Naive thymus-derived CD4-positive, alpha-beta T cell (primary cell): ENCODE measurements at places on chromosomes 7 and 10. TPM values are rescaled to one million over a fixed set of nuclear protein-coding genes. Genes with fewer than 3 reads are reported as not detected.

NSMCE4A gene
- 83.6 TPM for total RNA-seq

EPHB4 gene
- 6.8 TPM for total RNA-seq

CLDN4 gene
- total RNA-seq = not detected in 2 replicates

NSUN5 gene
- 81.6 TPM for total RNA-seq

RADIL gene
- total RNA-seq = not detected

CTBP2 gene
- total RNA-seq = 39.5 TPM

NPSR1 gene
- not detected for total RNA-seq

KIAA1217 gene
- 1.1 and 2.1 TPM in 2 replicates for total RNA-seq

HOXA10 gene
- not detected for total RNA-seq

GPR85 gene
- not detected for total RNA-seq

UPF2 gene
- 38.1 and 44.1 TPM in 2 replicates for total RNA-seq

TMUB1 gene
- total RNA-seq = 39.5 TPM

COMMD3 gene
- 76.3 and 83.7 TPM in 2 replicates for total RNA-seq

GRCh38 chr10:12358863-12359564 is 9.7 kb downstream of the CAMK1D start:
- DNase-seq = no peak

DNA sequence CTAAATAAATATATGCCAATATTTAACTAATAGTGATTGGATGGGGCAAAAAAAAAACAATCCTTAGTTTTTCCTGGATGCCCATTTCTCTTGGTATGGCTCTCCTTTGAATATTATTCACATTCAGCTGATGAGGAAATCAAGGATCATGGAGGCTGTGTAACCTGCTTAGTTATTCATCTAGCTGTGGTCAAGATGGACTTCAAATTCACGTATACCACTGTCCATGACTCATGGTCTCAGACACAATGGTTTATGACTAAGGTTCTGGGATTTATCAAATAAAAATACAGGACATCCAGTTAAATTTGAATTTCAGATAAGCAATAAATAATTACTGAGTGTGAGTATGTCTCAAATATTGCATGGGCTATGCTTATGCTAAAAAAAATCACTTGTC is 191.5 kb upstream of the CELF2 start:
- DNase-seq = no peak

GRCh38 chr10:110918643-110919348 is at the start of gene BBIP1:
BBIP1 (minus strand) TSS chr10:110919180; CDS start chr10:110918157, 1,023 bp downstream.
- DNase-seq = peak; percentile 98

- DNase-seq = no peak
Measured at GRCh38 chr10:79380946-79381721, 33.9 kb downstream of the PPIF start.

DNA sequence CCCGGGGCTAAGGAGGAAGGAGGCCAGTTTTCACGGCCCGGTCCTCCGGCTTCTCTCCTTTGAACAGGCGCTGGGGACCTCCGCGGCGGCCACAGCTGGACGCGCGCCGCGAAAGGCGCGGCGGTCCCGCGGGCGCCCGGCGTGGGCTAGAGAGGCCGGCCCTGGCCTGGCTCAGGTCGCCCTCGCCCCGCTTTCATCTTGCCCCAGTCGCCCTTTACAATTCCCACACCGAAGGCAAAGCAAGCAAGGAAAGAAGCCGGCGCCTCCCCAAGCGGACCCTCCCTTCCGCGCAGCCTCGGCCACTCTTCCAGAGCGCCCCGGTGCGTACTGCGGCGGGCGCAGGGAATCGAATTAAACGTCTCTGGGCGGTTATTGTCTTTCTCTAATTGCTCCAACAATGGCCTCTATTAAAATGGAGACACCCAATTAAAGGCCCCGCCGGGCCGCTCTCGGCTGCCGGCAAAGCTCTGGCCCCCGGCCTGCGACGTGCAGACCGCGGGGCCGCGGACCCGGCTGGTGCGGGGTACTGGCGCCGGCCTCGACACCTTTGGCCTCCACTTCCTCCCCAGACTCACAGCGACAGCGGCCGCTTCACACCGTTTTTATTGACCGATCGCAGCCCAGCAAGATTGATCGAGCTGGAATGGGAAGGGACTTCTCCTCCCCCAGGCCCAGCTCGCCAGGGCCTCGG is 4.5 kb upstream of the GATA3 start:
- peak; percentile 10 for DNase-seq

- DNase-seq = no peak
Measured at GRCh38 chr10:77493851-77494261, 143.8 kb downstream of the KCNMA1 start.

GRCh38 chr7:102843850-102844249 is 69.0 kb upstream of the LRRC17 start:
- DNase-seq = no peak

DNA sequence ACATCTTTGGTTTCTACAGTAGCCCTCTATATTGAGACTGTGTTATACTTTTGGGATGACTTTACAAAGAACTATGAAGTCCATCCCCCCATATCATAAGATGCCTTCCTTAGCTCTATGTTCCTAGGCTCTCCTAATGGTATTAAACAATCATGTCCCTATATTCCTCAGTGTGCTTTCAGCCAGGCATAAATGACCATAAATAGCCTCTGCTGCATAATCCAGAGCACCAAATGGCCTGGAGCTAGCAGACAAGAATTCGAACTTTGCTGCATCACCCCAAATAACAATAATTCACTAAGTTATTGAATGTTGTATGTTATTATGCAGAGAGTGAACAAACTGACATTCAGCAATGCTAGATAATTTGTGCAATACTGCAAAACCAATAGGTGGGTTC is 405.2 kb downstream of the DGKB start:
- DNase-seq = no peak

GRCh38 chr7:69699931-69700330 is 101.7 kb downstream of the AUTS2 start:
- DNase-seq = no peak

DNA sequence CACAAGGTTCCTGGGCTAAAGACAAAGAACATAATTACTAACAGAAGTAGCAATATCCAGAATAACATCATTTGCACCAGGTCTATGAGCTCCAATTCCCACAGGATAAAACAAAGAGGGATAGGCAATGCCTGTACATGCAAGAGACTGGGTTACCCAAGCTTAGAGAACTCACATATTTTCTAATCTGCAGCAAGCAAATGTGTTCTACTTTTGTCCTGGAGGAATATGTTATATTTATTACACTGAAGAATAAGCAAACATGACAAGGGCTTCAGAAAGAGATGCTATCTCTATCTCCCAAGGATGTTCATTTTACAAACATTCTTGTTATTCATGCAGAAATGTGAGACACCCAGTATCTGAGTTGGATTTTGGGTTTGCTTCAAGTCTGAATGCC is 118.6 kb downstream of the MDFIC start:
- DNase-seq = no peak

DNA sequence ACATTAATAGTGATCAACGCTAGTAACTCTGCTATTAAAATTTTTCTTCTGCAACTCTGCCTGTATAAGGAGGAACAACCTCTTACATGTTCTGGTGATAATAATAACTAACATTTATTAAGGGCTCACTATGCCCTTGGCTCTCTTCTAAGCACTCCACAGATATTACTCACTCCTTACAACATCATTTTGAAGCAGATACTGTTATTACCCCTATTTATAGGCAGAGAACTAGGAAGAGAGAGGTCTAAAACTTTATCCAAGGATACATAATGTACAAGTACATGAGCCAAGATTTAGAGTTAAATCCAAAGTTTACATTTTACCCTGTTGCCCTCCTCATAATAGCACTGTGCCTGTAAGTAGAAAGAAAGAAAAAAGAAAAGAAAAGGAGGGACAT is 205.6 kb downstream of the DYNC1I1 start:
- DNase-seq = no peak

DNA sequence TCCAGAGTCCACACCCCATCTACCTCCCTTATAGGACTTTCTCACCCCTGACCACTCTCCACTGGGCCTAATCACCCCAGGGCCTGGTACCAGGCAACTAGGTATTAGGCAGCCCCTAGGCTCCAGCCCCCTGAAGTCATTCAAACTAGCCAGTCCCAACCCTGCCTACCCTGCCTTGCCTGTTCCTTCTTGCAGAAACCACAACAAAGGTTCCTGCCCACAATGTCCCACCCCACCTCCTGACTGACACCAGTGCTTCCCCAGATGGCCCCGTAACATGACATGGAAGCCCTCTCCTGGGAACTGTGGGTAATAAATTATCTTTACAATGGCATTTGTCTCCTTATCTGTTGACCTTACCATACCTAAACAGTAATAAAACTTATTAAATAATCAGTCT is 100.6 kb upstream of the PDE1C start:
- DNase-seq = no peak

DNA sequence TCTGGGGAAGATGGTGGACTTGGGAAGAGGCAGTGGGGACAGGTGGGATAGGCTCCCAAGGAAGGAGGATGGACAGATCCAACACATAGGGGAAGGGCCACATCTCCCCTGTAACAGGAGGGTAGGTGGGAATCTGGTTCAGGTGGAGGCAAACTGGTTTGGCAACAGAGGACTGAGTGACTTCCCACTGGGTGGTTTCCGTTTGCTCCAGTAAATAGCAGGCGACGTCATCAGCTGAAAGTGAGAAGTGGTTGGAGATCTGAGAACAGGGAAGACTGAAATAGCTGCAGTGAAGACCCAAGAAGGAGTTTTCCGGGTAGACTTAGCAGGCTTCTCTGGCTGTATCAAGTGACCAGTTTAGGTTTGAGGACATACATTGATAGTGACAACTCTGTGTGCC is 504.4 kb downstream of the GALNT17 start:
- no peak for DNase-seq

DNA sequence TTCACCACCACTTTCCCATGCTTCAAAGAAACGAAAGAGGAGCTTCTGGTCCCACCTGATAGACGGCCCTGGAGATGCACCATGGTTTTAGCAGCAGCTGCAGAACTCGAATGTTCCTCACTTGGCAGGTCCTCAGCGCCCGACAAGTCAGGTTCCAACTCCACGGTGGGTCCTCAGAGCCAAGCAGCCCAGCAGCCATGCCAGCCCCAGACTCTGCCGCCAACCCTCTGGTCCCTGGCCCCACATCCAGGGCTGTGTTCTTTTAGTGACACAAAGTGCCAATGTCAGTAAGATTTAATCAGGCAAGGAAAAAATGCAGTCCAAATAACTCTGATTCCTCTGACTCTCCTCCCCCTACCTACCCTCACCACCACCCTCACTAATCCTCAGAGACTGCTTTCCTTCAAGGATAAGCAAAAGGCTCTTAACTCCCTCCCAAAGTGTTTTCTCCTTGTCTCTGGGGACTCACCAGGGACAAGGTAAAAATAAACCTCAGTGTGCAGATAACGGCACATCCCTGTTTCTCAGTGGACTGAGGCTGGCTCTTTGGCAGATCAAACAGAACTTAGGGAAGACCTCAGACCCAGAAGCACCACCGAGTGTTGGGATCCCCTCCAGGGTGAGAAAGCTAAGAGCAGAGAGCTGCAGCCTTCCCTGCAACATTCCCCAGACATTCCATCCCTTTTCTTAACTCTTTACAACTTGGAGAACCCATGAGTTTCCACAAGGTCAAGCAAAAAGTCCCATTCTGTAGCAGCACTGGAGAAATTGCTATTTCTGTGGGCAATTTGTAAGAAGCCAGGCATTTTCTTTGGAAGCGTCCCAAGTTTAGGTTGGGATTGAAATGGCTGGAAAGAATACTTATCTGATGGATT is 358.9 kb downstream of the FRMD4A start:
- no peak for DNase-seq

- no peak for DNase-seq
Measured at GRCh38 chr7:573933-574381, 54.3 kb upstream of the PDGFA start.

- no peak for DNase-seq
Measured at GRCh38 chr10:117441812-117442443, 66.7 kb upstream of the PDZD8 start.
